Stimulated activated CD4-positive, alpha-beta T cell treated with anti-CD3 and anti-CD28 coated beads, Interleukin-1b, Interleukin-23, amount 100 ng/mL, for 1 hour (primary cell): ENCODE measurements at places on chromosomes 11 and 22.

DNA sequence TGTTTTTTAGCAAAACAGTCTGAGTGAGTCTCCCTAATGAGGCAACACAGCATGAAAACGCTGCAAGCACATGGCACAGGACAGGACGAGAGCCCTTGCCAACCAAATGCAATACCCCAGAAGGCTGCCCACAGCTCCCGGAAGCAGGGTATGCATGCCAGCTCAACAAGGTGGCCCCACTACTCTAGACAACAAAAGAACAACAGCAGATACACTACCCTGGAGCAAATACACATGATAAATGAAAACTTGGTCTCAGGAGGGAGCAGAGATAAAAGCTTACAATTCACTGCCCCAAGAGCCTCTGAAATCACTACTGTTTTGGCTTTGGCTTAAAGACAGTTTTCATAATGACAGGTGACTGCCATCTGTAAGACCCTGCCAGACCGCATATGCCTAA lies 785.4 kb upstream of the API5 start:
- DNase-seq, result no peak

DNA sequence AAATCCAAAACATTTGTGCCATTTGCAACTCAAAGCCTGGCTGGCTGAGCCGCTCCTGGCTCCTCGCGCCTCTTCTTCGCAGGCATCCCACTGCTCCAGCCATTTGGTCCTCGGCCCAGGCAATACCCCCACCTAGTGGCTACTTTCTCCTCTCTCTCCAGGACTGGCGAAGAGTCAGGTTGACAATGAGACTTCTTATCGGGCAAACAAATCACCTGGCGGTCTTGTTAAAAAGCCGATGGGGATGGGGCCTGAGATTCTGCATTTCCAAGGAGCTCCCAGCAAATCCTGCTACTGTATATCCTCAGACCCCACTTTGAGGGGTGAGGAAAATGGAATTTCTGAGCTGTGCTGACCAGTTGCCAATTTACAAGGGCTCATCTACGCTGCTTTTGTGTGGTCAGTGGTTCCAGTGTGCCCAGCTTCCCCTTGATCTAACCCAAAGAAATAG lies 89.0 kb downstream of the ISX start:
- DNase-seq, result peak; percentile 4

GRCh38 chr11:115699733-115700132 lies 195.5 kb upstream of the CADM1 start:
- no peak for DNase-seq

GRCh38 chr22:46502440-46503175 lies 34.8 kb downstream of the CELSR1 start:
- no peak for DNase-seq

GRCh38 chr11:83044958-83045712 lies 26.6 kb downstream of the RAB30 start:
- DNase-seq, result no peak

GRCh38 chr11:59265735-59266134 lies 53.0 kb upstream of the MPEG1 start:
- DNase-seq, result no peak
